ENCODE measurements at places on chromosomes 3 and 15.

DNA sequence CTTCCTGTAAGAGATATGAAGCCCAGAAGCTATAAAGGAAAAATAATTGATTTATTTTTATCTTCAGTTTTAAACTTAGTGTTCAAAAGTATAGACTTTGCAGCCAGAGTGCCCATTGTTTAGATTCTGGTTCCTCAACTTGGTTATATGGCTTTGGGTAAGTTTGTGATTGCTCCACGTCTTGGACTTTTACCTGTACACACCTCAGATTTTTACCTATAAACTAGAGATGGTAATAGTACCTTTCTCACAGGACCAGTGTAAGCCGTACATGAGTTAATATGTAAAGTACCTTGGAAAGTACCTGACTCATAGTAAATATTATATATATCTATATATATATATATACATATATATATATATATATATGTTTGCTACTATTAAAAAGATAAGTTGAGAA, 283.8 kb downstream of the RAP2B start:
- DNase-seq: no peak

- peak; percentile 13 for DNase-seq
These were observed 31.1 kb downstream of the FAH start for GRCh38 chr15:80183886-80184285.

DNA sequence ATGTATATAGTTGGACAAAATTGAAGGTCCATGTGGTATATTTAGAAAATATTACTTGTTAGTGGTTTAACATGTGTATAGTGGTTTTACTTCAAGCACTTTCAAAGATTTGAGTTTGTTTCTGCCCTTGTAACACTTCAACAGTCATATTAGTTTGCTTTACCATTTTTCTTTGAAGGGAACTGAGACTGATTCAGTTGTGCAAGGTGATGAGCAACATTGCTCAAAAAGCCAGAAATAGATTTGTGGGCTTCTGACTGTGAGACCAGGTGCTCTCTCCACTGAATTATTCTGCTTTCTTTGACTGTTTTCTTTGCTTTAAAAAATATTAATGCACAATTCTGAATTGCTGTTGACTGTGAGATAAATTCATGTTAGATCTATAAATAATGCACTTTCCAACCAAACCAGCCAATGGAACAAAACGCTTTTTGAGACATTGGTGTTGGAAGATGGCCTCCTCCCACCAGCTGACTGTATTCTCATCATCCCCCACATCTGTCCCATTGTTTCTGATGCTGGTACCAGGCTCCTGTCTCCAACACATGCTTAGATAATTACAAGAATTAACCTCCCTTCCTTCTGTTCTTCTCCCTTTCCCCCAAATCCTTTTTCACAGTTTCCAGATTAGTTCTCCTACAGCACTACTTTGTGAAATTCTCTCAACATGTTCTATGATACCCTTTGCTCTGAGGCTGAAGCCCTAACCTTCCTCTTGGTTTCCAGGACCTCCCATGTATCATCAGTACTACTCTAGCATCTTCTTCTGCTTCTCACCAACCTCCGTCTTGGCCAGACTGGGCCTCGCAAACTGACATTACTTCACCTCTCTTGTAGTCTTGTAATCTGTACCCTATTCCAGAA, 27.9 kb downstream of the PLCL2 start:
- DNase-seq: no peak

DNA sequence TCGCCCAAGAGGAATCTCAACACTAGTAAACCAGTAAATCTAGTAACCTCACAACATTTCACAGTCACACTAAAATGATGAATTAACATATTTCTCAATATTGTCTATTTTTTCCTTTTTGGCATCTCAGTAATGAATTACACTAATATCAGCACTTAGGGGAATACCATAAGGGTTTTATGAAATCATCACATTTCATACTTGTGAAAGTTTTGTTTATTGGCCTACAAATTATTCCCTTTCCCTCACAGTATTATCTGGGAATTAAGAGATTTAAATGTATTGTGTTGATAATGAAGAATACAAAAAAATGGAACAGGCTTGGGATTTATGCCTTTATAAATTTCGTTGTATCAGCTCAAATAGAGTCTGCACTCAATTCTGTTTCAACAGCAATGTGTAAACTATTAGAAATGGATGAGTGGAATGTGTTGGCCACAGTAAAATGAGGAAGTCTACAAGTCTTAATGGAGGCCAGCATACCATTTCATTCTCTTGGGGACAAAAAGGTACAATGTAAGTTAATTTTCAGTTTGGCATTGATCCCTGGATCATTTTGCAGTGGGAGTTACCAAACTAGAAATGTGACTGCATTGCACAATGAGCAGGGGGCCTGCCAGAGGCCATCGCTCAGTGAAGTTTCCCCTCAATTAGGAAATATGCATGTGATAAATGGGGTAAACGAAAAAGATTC, 195.4 kb downstream of the FMN1 start:
- no peak for DNase-seq

Measured in K562 (cell line).